ENCODE measurements at places on chromosomes 5 and 9.

- no peaks in the 10 kb centered on the region for H3K27me3 ChIP-seq
- H3K4me3 ChIP-seq, result no peak overlapping the region
- no peaks in the 10 kb centered on the region for H3K4me1 ChIP-seq
Measured at GRCh38 chr5:157252711-157253465, 13.0 kb upstream of the CYFIP2 start.

- no peaks in the 10 kb centered on the region for H3K36me3 ChIP-seq
- H3K4me3 ChIP-seq, result no peak overlapping the region
- no peak overlapping the region for H3K27ac ChIP-seq
Measured at GRCh38 chr5:95447961-95448360, 56.8 kb downstream of the FAM81B start.

DNA sequence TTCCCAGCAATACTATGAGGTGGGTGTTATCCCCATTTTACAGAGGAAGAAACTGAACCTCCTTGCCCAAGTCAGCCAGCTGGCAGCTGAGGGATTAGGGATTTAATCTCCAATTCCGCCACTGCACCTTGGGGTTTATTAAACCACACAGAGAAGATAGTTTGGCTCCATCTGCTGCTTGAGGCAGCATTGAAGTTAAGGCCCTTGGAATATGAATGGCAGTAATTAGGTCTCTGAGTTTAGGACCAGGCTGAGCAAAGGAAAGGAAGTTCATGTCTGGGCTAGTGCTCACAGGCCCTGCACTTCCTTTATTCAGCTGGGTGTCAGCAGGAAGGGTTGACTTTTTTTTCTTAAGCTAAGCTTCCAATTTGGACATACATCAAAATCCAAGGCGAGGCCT, 86.9 kb upstream of the GDNF start:
- H3K36me3 ChIP-seq, result no peaks in the 10 kb centered on the region
- H3K27ac ChIP-seq, result peak overlapping the region; percentile 0
- H3K27me3 ChIP-seq, result no peaks in the 10 kb centered on the region
- H3K4me3 ChIP-seq, result no peak overlapping the region
- H3K4me1 ChIP-seq, result peaks cover 10% of the 10 kb centered on the region

GRCh38 chr9:93976973-93977372, 21.8 kb upstream of the BARX1 start:
- H3K27ac ChIP-seq, result no peak overlapping the region
- DNase-seq, result peak; percentile 19
- peaks cover 3% of the 10 kb centered on the region for H3K27me3 ChIP-seq
- no peak overlapping the region for H3K4me3 ChIP-seq

DNA sequence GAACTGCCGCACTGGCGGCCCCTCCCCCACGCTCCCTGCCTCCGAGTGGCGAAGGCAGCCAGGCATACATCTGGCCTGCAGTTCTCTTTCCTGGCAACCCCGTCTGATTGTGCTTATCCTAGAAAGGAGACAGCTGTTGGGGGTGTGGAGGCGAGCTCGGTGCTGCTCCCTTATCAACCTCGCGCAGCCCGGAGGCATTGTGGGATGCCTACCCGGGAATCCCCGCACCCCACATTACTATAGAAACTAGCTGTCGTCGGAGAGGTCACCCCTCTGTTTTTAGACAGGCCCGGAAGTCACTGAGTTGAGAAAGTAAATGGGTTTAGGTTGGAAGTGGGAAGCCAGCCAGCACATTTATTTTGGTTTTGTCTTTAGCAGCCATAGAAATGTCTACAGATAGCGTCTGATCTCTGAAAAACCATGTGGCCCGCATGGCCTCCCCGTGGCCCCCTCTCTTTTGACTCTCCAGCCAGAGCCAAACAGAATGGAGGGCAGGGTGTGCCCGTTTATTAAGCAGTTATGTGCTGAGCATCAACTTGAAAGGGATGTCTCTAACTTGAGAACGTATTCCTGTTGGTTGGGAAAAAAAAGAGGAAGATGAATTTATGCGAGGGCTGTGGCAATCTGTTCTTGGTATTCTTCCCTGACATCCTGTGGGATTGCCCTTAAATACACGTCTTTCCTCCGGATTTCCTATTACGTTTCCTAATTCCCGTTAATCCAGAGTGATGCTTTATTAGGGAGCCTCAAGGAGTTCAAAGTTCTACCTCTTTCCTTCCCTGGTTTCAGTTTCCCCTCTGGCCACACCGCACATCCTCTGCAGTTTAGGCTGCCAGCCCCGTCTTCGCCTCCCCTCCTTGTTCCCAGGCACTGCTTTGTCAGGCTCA, 3.9 kb downstream of the STC2 start:
- peaks cover 45% of the 10 kb centered on the region for H3K4me1 ChIP-seq
- H3K36me3 ChIP-seq, result peaks cover 22% of the 10 kb centered on the region
- H3K4me3 ChIP-seq, result no peak overlapping the region
- DNase-seq, result no peak

GRCh38 chr9:84317563-84317962, 23.0 kb downstream of the SLC28A3 start:
- DNase-seq, result no peak
- no peak overlapping the region for H3K27ac ChIP-seq
- H3K27me3 ChIP-seq, result no peaks in the 10 kb centered on the region
- no peak overlapping the region for H3K4me3 ChIP-seq
- no peaks in the 10 kb centered on the region for H3K36me3 ChIP-seq

- H3K4me1 ChIP-seq, result peaks cover 5% of the 10 kb centered on the region
- H3K36me3 ChIP-seq, result no peaks in the 10 kb centered on the region
- DNase-seq, result no peak
- H3K27ac ChIP-seq, result no peak overlapping the region
- no peaks in the 10 kb centered on the region for H3K27me3 ChIP-seq
Measured at GRCh38 chr9:134659688-134660131, 18.1 kb downstream of the COL5A1 start.

DNA sequence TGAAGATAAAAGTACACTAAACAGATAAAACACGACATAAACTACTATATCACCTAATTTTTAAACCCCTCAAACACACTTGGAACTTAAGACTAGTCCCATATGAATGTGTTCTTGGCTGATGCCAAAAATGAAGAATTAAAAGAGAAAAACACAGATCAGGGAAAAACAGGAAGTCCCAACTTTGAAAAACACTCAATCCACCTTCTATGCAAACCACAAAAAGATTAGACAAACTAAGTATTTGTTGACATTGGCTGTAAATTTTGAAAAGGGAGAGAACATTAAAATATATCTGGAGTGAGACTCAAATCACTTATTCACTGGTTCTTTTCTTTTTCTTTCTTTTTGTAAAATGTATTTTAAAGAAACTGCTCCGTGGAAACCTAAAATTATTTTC, 81.4 kb downstream of the ANKH start:
- DNase-seq, result no peak
- H3K27ac ChIP-seq, result no peak overlapping the region

- H3K4me3 ChIP-seq, result no peak overlapping the region
- DNase-seq, result no peak
- no peaks in the 10 kb centered on the region for H3K4me1 ChIP-seq
Measured at GRCh38 chr5:76400466-76400865, 2.6 kb upstream of the IQGAP2 start.

GRCh38 chr9:77514886-77515711, 133.0 kb downstream of the GNA14 start:
- H3K27me3 ChIP-seq, result no peaks in the 10 kb centered on the region
- no peak for DNase-seq
- no peaks in the 10 kb centered on the region for H3K36me3 ChIP-seq
- H3K27ac ChIP-seq, result no peak overlapping the region
- H3K4me1 ChIP-seq, result no peaks in the 10 kb centered on the region

DNA sequence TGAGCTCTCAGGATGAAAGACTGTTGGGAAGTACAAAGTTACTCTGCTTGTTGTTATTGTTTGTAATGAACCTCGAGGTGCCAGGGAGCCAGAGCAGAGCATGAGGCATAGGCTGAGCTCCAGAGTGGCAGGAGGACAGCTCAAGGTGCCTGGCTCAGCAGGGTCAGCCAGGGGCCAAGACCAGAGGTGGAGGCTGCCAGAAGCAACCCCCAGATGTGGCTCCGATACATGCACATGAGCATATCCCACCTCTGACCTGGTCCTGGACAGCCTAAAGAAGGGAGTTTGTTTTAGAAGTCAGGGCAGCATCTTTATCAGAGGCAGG, 105.6 kb downstream of the PSD2 start:
- peaks cover 55% of the 10 kb centered on the region for H3K27me3 ChIP-seq
- H3K36me3 ChIP-seq, result no peaks in the 10 kb centered on the region
- H3K27ac ChIP-seq, result no peak overlapping the region
- H3K4me1 ChIP-seq, result peaks cover 3% of the 10 kb centered on the region
- no peak overlapping the region for H3K4me3 ChIP-seq
- no peak for DNase-seq

All from keratinocyte (primary cell).